WTC11 (cell line): ENCODE measurements at places on chromosomes 2 and 18.

- DNase-seq: no peak
These were observed 200.6 kb upstream of the RASGRP3 start for GRCh38 chr2:33275689-33276444.

GRCh38 chr18:12773369-12773768 lies 70.5 kb downstream of the PSMG2 start:
- no peak for DNase-seq

DNA sequence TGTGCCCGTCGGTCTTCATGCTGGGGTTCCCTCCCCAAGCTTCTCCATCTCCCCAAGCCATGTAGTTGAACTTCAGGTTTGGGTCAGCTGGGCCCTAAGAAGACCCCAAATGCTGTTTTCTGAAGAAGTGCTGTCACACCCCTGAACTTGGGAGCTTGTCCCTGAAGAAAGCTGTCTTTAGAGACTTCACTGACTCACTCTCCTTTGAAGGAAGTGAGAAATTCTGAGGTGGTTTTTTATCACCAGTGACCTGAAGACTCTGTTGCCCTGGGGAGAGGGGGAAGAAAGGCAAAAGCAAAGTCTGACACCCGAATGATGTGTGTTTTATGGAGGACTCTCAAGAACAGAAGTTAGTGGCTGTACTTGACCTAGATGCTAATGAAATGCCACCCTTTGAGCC lies 83.6 kb upstream of the BCL2L11 start:
- DNase-seq: no peak

DNA sequence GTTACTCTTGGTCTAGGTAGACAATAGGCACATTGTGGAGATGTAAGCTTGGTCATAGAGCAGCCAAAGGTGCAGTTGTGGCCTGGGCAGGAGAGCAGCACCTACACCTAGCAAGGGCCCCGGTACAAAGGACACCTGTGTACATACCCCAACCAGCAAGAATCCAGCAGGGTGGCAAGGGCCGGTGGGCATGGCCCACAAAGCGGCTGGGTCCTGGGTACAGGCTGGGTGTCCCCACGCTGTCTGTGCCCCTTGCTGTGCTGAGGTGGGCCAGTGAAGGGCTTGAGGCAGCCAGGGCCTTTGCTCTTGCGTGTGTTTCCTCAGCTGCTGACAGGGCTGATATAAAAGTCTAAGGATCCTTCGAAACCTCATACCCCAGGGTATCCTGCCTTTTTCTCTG lies 501.8 kb downstream of the EIPR1 start:
- no peak for DNase-seq

DNA sequence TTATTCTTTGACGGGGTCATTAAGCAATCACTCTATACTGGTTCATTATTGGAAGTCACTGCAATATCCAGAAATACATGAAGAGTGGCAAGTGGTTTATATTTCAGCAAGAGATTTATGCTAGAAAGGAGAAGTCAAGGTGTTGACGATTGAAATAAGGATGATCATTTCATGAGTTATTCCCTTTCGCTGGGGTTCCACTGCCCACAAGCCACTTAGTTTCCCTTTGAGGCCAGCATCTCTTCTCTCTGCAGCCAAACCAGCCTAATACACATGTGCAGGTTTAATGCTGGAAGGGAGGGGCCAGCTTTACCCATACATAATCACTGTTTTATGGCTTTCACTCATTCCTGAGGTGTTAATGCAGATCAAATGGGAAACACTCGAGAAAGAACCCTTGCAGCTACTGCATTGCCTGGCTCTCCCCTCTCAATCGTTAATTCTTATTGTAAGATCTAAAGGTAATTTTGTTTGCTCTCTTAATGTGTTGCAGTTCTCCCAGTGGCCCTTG lies 108.4 kb downstream of the MEIS1 start:
- DNase-seq: no peak

- DNase-seq: no peak
These were observed 49.0 kb downstream of the FAM168B start for GRCh38 chr2:131044075-131044756.

- no peak for DNase-seq
These were observed 6.9 kb downstream of the CCDC195 start for GRCh38 chr2:224709301-224709700.

GRCh38 chr2:39568116-39568515 lies 97.6 kb upstream of the TMEM178A start:
- DNase-seq: no peak

- DNase-seq: no peak
These were observed 131.3 kb downstream of the COL6A3 start for GRCh38 chr2:237282568-237283128.
